Vein endothelial cell (primary cell): ENCODE measurements at places on chromosomes 16 and 17. TPM values are rescaled to one million over a fixed set of nuclear protein-coding genes. Genes with fewer than 3 reads are reported as not detected.

Gene SPATA22
- total RNA-seq, result 0.65 TPM in 1 of 2 replicates, not detected in the other

Gene ASIC2
- not detected in 2 replicates for total RNA-seq

Gene EVPL
- not detected in 2 replicates for total RNA-seq

Gene C17orf50
- total RNA-seq, result not detected in 2 replicates

Gene LPO
- total RNA-seq, result not detected in 2 replicates

Gene RAI1
- total RNA-seq, result 21.8 and 22.2 TPM in 2 replicates

Gene HASPIN
- total RNA-seq, result 7.8 and 12.9 TPM in 2 replicates

Gene CETP
- 0.65 and 2.2 TPM in 2 replicates for total RNA-seq

Gene SULT1A1
- 3.2 and 7.8 TPM in 2 replicates for total RNA-seq

Gene STH
- total RNA-seq, result not detected in 2 replicates

Gene OR1F1
- 0.33 TPM in 1 of 2 replicates, not detected in the other for total RNA-seq

Gene TP53TG3D
- not detected in 2 replicates for total RNA-seq

Gene RPRML
- total RNA-seq, result not detected in 2 replicates

Gene CD300LG
- total RNA-seq, result under 0.01 TPM in 1 of 2 replicates, not detected in the other

Gene ACSM3
- 6.4 and 66.6 TPM in 2 replicates for total RNA-seq

Gene C16orf54
- not detected in 2 replicates for total RNA-seq

Gene STXBP4
- 7.2 and 23.2 TPM in 2 replicates for total RNA-seq

Gene MYH13
- total RNA-seq, result not detected in 2 replicates

Gene MRC2
- total RNA-seq, result 13.7 and 39.8 TPM in 2 replicates

Gene NUBP1
- 20.8 and 21.2 TPM in 2 replicates for total RNA-seq

Gene CBFA2T3
- total RNA-seq, result 0.19 TPM in 1 of 2 replicates, not detected in the other

Gene CCDC78
- 1.3 and 1.6 TPM in 2 replicates for total RNA-seq

Gene SMIM5
- total RNA-seq, result under 0.01 and 0.10 TPM in 2 replicates

Gene ENPP7
- not detected in 2 replicates for total RNA-seq

Gene DHX38
- 65.0 and 68.0 TPM in 2 replicates for total RNA-seq

Gene TNFRSF17
- total RNA-seq, result not detected in 2 replicates

Gene NGFR
- not detected in 2 replicates for total RNA-seq

Gene PLEKHG4
- 16.5 and 23.8 TPM in 2 replicates for total RNA-seq

Gene HBA2
- total RNA-seq, result not detected in 2 replicates

Gene SYNGR3
- 1.9 and 6.9 TPM in 2 replicates for total RNA-seq

Gene RSAD1
- total RNA-seq, result 24.9 and 28.4 TPM in 2 replicates

Gene KRTAP3-1
- total RNA-seq, result not detected in 2 replicates
